Heart left ventricle (tissue), 16 donors: ENCODE measurements at places on chromosomes 13 and 19.

- DNase-seq: no peak
Measured at GRCh38 chr13:37148501-37148900, 43.0 kb upstream of the CSNK1A1L start.

DNA sequence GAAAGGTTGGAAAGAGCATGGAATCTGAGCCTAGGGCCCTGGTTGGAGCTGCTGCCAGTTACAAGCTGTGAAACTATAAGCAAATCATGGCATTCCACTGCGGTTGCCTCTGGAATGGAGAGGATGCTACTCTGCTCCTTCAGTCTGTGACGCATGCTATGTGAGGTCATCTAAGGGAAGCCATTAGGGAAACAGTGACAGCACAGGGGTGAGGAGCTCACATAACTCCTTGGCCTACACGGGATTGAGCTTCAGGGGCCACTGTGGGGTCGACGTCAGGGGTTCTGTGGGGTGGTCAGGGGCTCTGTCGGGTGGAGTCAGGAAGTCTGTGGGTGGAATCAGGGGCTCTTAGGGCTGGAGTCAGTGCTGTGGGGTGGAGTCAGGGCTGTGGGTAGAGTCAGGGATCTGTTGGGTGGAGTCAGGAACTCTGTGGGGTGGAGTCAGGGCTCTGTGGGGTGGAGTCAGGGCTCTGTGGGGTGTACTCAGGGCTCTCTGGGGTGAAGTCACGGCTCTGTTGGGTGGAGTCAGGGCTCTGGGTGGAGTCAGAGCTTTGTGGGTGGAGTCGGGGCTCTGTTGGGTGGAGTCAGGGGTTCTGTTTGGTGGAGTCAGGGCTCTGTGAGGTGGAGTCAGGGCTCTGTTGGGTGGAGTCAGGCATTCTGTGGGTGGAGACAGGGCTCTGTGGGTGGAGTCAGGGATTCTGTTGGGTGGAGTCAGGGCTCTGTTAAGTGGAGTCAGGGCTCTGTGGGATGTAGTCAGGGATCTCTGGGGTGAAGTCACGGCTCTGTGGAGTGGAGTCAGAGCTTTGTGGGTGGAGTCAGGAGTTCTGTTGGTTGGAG, 35.8 kb upstream of the MEDAG start:
- DNase-seq: peak; percentile 63

DNA sequence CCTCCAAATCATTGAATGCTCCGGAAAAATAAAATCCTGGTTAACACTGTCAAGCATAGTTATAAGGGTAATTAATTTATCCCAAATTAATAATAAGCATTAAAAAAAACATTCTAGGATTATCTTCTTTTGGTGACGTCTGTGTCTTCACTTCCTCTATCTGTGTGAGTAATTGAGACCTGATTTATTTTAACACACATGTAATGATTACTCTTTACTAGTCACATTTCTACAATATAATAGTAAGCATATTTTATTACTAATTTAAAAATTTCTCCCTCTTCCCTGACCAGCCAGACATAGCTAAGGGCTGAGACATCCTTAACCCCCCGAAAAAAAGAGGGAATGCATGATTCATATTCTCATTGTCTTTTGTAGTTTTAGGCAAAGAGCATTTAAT, 2.3 kb downstream of the FNDC3A start:
- DNase-seq: no peak

DNA sequence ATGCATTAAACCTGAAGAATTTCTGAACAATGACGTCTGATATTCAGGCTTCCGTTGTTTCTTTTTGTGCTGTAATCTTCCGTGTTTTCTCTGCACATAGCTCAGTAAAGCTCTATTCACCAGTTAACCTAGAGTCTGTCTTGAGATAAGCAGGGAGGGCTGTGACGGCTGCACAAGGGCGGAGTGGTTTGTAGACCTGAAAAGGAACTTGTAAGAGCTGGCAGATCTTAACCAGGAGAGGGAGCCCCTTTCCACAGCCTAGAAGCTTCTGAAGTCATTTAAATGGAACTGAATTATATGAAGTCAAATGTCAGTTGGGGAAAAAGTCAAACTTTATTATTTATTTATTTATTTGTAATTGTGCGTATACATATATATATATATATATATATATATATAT, 27.5 kb downstream of the DPRX start:
- DNase-seq: peak; percentile 36

DNA sequence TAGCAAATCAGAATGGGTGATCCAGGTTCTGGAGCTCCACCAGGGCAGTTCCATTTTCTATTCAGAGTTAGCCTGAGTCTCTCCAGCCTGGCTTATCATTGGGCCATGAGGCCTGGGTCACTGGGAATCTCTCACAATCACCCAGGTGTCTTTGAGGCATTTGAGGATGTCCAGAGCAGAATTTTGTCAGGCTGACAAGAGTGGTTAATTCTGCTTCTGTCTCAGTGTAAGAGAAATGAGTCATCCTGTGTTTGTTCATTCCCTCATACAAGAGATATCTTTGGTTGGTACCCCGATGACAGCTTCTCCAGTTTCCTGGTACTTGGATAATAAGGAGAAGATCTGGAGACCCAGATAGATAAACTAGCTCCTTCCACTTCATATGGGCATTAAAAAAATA, 10.4 kb downstream of the ZNF93 start:
- DNase-seq: no peak

GRCh38 chr13:113729187-113730019, 29.6 kb upstream of the TMEM255B start:
- peak; percentile 71 for DNase-seq

DNA sequence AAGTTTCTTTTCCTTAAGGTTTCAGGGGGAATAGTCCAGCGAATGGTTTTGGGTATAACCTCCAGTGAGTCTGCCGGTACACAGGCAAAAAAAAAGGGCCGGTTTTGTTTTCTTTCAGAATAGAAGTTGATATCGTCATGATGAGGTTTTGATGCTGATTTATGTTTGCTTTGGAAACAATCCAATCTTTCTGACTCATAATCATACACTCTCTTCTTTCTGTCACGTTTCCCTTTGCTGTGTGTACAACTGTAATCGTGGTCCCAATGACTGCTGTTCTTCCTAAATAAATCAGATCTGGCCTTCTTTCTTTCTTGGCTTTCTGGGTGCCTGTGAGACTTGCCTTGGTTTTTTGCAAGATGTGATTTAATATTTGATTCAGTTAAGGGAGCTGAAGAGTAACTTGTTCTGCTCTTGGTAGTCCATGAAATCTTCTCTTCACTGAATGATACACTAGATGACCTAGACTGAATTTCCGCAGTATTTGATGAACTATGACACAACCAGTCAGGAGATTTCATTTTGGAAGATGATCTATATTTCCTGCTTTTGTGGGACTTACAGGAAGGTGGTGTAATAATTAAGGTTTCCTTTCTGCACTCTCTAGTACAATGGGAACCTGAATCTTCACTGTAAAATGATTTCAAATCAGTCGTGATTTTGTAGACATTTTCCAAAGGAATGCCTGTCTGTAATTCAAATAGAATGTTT, 34.9 kb upstream of the METTL21C start:
- DNase-seq: no peak

DNA sequence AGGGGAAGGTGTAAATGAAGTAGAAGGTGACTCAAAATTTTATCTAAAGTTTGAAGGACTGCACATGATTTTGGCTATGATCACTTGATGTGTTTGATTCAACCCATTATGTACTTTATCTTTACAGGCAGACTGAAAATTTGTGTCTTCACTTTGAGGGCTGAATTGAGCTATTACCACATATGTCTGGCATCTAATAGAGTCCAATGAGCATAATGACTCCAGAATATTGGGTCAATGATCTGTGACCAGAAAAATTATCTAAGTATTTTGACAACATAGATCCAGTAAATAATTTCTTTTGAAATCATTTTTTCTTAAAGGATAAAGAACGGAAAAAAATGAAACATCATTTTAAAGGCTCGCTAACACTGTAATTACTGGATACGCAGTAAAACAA, 2810.0 kb downstream of the PCDH9 start:
- DNase-seq: no peak

GRCh38 chr19:30253581-30253996, 118.6 kb upstream of the ZNF536 start:
- no peak for DNase-seq

GRCh38 chr19:40594255-40594654, 6.9 kb upstream of the LTBP4 start:
- DNase-seq: no peak

- no peak for DNase-seq
Measured at GRCh38 chr13:49084961-49085360, 109.2 kb downstream of the FNDC3A start.

DNA sequence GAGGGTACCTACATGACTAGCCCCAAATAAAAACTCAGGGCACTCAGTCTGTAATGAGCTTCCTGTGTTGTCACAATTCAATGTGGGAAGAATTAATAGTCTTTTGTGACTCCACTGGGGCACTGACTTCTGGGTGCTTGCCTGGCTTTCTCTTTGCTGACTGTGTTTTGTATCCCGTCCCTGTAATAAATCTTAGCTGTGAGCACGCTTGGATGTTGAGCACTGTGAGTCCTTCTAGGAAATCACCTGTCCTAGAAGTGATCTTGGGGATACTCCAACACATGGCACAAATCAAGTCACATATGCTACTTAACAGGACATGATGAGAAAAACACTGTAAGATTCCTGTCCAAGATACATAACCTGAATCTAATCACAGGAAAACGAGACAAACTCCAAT, 83.0 kb downstream of the USP12 start:
- no peak for DNase-seq

GRCh38 chr19:38250821-38251563, 5.2 kb downstream of the PPP1R14A start:
- DNase-seq: peak; percentile 92

GRCh38 chr13:34410678-34411077, 531.4 kb upstream of the NBEA start:
- no peak for DNase-seq

DNA sequence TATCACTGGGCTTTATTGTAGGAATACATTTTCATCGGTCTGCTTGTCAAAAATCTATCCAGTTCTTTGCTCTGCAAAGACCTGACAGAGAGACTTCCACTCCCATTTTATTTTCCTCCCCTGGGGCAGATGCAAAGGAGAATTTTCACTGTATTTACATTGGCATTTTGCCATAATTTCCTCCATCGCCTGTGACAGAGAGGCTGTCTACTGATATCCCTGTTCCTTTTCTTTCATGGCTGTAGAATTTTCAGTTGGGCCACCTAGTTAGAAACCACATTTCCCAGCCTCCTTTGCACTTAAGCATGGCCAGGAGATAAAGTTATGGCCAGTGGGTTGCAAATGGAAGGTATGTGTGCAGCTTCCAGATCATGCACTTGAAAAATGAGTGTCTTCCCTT, 89.3 kb downstream of the NUFIP1 start:
- no peak for DNase-seq

- no peak for DNase-seq
Measured at GRCh38 chr13:53142306-53142705, 113.7 kb downstream of the OLFM4 start.

- DNase-seq: no peak
Measured at GRCh38 chr19:2552859-2553258, 76.9 kb downstream of the GADD45B start.

DNA sequence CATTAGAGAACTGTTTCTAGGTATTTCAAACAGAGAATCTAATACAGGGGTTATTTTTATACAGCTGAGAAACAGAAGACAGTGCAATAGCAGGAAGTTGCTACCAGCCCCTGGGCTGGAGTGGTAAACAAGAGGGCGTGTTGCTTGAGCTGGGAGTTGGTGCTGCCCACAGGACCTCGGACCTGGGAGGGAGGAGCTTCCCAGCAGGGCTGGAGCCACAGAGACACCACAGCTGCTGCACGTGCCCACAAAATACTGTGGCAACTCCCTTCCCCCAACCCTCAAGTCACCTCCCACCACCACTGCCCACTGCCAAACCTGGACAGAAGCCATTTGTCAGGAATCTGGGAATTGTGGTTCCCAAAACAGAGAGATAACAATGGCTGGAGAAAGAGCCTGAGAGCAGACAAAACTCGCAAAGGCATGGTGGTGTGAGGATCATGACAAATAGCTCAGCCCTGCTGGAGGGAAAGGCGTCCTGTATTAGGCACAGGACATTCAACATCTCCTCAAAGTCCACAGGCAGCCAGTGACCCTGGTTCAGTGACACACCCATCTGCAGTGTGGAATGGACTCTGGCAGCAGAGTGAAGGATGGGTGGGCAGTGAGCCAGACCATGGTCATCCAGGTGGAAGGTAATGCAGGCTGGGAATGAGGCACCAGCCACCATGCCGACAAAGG, 57.2 kb downstream of the SPATA13 start:
- DNase-seq: no peak

GRCh38 chr13:51865838-51866237, 4.1 kb downstream of the CCDC70 start:
- no peak for DNase-seq

GRCh38 chr19:57171551-57172081, 4.3 kb upstream of the DUXA start:
- DNase-seq: peak; percentile 73

DNA sequence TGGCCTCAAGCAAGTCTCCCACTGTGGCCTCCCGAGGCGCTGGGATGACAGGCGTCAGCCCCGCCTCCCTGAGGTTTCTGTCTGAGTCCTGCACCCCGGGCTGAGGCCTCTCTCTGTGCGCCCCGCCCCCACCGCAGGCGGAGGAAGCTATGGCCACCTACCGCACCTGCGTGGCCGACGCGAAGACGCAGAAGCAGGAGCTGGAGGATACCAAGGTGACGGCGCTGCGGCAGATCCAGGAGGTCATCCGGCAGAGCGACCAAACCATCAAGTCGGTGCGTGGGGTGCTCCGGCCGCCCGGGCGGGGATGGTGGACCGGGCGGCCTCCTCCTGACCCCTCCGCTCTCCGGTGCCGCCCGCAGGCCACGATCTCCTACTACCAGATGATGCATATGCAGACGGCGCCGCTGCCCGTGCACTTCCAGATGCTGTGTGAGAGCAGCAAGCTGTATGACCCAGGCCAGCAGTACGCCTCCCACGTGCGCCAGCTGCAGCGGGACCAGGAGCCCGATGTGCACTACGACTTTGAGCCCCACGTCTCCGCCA, 12.7 kb downstream of the ARHGAP45 start:
- no peak for DNase-seq

DNA sequence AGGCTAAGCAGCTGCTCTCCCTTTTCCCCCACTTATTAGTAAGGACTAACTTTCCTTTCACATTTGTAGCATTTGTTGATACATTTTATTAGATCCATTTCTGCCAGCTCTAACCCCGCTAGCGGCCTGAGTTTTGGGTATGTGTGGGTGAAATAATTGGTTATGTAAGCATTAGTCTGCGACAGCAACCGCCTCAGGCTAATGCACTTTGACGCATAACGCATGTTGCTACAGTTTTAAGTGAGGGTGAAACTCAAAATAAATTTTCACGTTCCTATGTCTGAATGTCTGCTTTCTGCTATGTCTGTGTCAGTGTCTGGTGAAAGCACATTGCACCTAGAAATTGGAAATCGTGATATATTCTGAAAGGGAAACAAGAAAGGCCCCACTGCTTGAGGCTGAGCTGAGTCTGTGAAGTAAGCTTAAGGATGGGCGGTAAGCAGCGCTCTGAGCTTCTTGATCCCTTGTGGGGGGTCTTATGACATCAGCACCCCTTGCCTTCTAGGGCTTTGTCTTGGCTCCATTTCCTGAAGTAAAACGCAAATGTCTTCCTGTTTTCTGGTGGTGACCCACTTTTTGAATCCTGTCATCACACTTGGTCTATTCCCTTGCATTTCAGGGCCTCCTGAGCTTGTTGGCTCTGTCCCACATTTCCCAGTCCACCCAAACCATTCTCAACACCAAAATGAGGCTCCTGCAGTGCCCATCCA, 648.3 kb upstream of the ARGLU1 start:
- no peak for DNase-seq

- no peak for DNase-seq
Measured at GRCh38 chr13:79502859-79503468, 22.0 kb downstream of the NDFIP2 start.

GRCh38 chr19:18291590-18292461, 10.4 kb upstream of the JUND start:
- peak; percentile 93 for DNase-seq
